ENCODE measurements at places on chromosomes 11 and 22.

- no peak for DNase-seq
Observed at GRCh38 chr11:27456795-27457329, 15.7 kb downstream of the LGR4 start.

DNA sequence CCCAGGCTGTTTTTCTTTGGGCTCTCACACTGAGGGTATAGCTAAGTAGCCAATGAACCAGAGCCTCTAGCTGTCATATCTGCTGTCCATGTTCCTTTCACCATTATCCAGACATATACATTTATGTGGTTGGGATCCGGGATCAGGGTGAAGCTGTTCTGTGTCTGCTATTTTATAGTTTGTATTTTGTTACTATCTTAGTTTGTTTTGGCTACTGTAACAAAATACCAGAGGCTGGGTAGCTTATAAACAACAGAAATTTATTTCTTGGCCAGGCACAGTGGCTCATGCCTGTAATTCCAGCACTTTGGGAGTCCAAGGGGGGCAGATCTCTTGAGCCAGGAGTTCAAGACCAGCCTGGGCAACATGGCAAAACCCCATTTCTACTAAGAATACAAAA is 40.5 kb upstream of the CABP7 start:
- no peak for DNase-seq

GRCh38 chr11:117410861-117411710 is 83.4 kb downstream of the CEP164 start:
- DNase-seq, result peak; percentile 41

GRCh38 chr11:12375720-12376119 is 1.7 kb upstream of the PARVA start:
- no peak for DNase-seq

- DNase-seq, result peak; percentile 30
Observed at GRCh38 chr22:29266564-29267461, 968 bp downstream of the RHBDD3 start.

- no peak for DNase-seq
Observed at GRCh38 chr22:30785527-30785926, 90.9 kb downstream of the OSBP2 start.

GRCh38 chr22:28438183-28438768 is 241.4 kb downstream of the TTC28 start:
- no peak for DNase-seq

DNA sequence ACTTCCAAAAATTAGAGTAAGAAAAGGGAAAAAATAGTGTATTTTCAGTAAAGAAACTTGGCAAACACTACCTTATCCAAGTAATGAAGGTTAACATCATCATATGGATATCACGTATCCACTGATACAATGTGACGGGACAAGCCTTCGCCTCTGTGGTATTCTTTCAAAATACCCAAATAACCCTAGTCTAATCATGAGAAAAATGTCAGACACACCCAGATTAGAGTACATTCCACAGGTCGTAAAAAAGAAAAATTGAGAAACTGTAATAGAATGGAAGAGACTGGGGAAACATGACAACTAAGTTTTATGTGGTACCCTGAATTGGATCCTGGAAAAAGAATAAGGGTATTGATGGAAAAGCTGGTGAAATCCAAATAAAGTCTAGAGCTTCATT is 48.9 kb downstream of the NARS2 start:
- DNase-seq, result no peak

GRCh38 chr22:27673839-27674238 is 127.7 kb downstream of the MN1 start:
- no peak for DNase-seq

DNA sequence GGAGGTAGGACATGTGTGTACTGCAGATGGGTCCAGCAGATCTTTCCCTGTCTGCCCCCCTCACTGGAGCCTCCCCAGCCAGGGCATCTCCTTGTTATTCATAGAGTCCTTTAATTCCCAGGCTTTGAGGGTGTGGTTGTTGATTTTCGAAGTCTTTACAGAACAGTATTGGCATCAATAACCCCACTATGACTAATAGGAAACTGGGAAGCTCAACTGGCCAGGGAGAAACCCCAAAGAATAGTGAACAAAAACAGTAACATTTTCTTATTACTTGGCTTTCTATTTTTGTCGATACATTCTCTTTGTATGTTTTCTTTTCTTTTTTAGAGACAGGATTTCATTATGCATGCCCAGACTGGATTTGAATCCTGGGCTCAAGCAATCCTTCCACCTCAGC is 57.9 kb downstream of the NF2 start:
- DNase-seq, result no peak

DNA sequence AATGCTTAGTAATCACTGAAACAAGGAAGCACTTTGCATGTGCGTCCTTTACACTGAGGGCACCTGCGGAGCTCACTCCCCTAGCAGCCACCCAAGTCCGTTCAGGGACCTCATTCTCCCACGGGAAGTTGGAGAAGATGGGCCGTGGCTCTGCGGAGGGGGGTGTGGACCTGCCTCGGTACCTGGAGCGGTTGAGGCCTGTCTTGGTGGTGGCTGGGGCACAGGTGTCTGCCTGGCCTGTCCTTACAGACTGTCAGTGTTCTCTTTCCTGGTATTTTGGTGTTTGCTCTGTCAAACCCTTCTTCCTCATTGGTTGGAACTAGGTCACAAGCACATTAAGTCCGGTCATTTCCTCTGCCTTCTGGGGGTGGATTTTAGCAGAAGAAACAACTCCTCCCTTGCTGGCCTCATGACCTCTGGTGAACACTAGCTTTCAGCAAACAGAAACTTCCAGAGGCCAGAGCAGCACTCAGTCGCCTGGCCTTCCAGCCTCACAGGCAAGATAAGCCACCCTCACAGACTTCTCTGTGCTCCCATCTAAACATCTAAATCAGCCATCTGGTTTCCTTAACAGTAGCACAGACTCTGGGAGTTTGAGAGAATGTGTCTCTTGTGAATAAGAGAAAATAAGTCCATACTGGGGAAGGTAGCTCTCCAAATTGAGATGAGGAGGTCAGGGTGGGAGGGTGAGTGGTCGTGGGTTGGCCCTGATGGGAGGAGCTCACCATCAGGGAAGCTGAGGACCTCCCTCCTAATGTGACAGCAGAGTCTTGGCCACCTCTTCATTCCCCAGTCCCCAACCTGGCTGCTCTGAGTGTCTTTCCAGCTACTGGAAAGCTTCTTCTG is 8.6 kb downstream of the SNAP29 start:
- DNase-seq, result no peak
